Left lobe of liver (tissue), 2 donors: ENCODE measurements at places on chromosomes 13 and 19. TPM values are rescaled to one million over a fixed set of nuclear protein-coding genes. Genes with fewer than 3 reads are reported as not detected.

- DNase-seq = no peak
These were observed 4.5 kb downstream of the ADGRE1 start for GRCh38 chr19:6891761-6892385.

The ZNF814 gene
- 12.9 TPM for total RNA-seq

The OVOL3 gene
- not detected for total RNA-seq

DNA sequence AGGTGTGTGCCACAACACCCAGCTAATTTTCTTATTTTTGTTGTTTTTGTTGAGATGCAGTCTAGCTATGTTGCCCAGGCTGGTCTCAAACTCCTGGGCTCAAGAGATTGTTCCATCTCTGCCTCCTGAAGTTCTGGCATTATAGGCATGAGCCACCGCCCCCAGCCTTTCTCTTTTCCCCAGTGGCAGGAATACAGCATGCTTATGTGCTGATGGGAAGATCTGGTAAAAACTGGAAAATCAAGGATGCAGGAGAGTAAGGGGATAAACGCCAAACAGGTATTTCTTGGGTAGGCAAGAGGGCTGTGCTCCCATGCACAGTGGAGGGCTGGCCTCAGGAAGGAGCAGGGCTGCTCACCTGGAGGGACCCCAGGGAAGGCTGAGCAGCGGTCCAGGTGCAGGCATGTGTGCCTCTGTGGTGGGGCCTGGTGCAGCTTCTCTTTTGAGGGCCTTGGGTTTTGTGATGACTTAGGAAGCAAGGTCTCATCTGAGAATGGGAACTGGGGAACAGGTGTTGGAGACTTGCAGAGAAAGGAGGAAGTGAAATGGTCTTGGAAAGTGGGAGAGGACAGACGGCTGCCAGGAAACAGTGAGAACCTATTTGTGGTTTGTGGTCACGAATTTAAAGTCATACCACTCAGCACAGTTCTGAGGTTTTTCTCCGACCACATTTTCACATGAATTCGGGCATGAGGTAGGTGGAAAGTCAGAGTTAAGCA, 106.5 kb downstream of the TEX26 start:
- DNase-seq = no peak

- no peak for DNase-seq
These were observed 402 bp downstream of the ZSWIM9 start for GRCh38 chr19:48170817-48171347.

- no peak for DNase-seq
These were observed 78.0 kb downstream of the SERP2 start for GRCh38 chr13:44451651-44452050.

DNA sequence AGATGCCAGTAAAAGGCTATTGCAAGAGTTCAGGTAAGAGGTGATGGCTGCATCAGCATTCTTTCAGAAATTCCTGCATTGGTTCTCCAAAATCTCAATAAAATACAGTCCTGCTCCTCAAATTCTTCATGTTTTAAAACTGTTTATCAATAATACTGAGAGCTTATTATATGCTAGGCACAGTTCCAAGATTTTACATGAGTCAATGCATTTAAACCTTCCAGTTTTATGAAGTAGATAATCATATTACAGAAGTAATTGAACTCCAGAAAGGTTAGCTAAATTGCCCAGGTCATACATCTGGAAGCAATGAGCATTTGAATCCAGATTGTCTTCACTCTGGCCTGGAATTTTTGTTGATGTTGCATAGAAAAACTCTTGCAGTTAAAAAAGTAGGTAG, 282.9 kb upstream of the SLITRK6 start:
- no peak for DNase-seq

The ENOX1 gene
- total RNA-seq = 0.18 TPM

DNA sequence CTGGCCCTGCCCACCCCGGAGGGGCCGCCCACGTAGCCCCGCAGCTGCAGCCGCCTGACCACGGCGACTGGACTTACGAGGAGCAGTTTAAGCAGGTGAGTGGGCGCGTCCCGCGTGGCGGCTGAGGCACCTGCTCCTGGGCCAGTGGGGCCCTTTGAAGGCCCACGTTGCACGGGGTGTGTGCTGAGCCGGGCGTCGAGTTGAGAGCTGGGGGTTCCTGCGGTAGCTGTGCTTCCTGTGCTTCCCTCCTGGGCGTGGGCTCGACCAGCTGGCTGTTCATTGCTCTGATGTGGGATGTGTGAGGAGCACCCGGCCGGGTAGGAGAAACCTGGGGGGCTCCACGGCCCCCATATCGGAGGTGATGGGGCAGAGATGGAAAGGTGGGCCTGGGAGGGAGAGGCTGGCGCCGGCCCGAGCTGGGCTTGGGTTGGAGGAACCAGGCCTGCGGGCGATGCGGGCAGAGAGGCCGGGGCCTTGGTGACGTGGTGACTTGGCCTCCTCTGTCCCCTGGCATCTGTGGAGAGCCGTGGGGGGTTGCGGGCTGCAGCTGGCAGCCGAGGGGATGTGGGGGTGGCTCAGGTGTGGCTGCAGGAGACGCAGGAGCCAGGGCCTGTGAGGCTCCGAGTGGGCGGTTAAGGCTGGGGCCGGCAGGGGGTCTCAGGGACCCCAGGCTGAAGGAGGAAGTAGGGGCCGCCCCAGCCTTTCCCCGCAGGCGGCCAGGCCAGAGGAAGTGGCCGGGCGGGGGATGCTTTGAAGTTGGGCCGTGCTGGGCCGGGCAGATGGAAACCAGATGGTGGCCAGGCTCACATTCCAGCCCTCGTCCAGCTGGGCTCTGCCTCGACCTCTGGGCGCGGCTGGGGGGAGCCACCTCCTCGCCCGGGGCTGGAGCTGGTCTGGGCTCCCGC, 7.1 kb downstream of the ARID3A start:
- no peak for DNase-seq

The SULT2A1 gene
- 347 TPM for total RNA-seq

DNA sequence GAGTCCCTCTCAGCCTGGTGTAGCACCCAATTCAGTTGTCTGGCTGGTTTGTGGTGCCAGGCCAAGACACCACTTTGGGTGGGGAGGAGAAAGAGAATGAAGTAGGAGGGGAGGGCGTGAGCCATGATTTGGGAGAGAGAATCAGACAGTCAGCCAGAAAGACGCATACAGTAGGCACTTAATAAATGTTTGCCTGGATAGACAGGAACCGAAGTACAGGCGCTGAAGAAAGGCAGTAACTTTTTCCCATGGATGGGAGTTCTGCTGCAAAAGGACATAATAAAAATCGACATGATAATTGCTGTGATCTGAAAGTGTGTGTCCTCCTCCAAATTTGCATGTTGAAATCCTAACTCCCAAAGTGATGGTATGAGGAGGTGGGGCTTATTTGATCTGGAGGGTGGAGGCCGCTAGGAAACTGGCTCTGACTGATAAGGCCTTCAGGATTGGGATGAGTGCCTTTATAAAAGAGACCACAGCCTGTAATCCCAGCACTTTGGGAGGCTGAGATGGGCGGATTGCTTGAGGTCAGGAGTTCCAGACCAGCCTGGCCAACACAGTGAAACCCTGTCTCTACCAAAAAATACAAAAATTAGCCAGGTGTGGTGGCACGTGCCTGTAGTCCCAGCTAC, 38.4 kb upstream of the PDCD5 start:
- no peak for DNase-seq

DNA sequence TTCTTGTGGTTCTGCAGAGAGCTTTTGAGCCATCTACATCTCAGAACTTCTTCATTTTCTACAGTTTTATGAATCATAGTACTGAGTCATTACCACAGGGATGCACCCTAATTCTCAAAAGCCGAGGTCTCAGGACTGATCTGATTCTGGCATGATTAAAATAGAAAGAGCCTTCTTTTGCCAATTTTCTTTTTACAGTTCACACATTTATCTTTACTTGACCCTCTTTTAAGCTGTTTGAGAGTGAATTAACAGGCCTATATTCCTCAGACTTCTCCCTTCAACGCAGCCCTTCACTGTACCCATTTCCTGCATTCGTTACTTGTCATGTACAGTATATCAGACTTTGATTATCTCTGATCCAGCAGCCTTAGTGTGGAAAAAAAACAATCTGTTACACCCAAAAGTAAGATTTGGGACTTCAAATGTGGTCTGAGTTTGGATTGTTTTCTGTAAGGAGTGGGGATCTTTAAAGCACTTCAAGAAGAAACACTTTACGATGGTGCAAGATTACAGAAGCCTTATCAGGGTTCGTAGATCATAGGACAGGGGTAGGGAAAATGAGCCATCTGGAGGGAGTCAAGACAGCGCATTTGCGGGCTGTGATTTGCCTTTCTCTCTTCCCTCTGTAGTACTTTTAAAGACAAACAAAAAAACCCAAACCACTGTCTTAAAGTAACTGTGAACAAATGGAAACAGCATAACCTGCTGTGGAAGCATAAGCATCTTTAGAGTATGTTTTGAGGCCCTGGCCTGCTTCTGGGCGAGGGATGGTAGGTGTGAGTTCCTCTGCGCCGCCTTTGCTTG, 15.3 kb upstream of the GPR183 start:
- DNase-seq = no peak
